ENCODE measurements at places on chromosomes 11 and 22. TPM values are rescaled to one million over a fixed set of nuclear protein-coding genes. Genes with fewer than 3 reads are reported as not detected.

- no peak for DNase-seq
Observed at GRCh38 chr11:1534171-1534570, 37.9 kb downstream of the DUSP8 start.

Gene MS4A15
- not detected for total RNA-seq

DNA sequence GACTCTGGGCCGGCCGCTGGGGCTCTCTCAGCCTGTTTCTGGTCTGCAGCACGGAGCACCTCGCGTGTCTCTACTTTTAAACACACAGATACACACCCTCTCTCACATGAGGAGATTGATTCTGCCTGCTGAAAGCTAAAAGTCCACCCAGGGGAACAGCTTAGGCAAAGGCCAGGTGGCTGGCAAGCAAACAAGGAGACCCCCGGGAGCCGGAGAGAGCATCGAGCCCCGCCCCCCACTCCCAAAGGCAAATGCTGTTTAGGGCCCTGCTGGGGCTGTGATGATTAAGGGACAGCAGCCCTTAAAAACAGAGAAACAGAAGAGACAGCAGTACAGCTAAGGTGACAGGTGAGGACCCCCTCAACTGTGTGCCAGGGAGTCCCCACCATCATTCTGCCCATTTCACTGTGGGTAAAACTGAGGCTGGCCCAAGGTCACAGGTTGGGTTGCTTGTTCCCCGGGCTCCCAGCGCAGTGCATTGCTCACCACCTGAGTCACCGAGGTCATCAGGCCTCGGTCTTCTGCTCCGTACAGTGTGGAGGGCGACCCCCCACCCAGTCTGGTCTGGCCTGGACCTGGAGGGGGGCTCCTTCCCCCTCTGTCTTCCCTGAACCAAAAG, 6.8 kb downstream of the CABP7 start:
- DNase-seq = no peak

DNA sequence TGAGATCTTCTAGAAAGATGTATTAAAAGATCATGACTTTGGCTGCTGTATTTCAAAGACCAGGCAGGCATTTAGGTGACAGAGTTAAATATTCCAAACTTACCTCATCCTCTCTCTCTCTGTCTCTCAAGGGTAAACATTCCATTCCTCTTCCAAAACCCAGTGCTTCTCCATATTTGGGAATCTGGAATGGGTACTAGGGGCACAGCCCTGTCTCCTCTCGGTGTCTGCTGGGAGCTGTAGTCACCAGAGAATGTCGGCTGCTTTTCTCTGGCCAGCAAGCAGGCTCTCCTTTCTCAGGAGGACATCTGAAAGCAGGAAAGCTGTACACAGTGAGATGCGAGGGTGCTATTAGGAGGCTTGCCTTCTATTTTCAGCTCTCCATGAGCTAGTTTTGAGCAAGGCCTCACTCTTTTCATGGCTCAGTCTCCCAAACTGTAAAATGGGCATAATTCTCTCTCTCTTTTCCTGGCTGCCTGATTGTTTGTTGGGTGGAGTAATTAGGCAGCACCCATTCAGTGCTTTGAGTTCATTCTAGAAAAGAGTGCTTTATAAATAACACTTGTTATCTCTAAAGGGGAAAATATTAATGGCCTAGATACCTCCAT, 9.3 kb upstream of the PEX26 start:
- no peak for DNase-seq

Gene DDTL
- total RNA-seq = not detected

DNA sequence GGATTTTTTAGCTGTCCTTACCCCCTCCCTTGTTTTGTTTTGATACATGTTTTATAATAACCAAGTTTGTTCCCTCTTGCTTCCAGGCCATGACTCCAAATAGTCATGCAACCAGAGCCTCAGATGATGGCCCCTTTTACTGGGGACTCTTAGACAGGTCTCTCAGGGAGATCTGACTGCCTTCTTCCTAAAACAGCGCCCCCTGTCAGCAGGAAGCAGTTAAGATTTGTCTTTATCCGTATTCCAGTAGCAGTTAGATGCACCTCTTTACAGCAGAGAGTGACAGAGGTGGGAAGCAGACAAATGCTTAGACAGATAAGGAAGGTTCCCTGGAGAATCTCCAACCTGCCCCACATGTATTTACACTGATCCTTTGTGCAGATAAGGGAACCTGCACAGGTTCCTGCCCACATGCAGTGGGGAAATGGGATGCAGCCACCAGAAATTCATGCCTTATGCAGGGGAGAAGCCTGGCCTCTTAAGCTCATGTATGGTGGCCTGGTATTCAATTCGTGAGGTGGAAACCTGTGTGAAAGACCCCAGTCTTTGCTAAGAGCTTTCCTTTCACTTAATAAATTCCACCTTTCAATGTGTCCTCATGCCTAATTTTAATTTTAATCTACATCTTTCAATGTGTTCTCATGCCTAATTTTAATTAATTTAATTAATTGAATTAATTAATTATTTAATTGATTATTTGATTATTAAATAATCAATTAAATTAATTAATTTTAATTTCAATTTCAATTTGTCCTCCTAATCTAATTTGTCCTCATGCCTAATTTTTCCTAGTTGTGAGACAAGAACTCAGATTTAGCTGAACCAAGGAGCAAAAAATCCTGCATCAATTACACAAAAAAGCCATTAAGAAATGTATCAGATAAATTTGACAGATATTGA, 11.5 kb upstream of the GLYAT start:
- DNase-seq = no peak

- peak; percentile 65 for DNase-seq
Observed at GRCh38 chr11:102390667-102391465, 43.9 kb downstream of the BIRC2 start.

Gene HORMAD2
- not detected for total RNA-seq

Gene OR52A1
- total RNA-seq = not detected

Gene ZBTB16
- not detected for total RNA-seq

GRCh38 chr22:27984723-27985122, 65.7 kb upstream of the PITPNB start:
- no peak for DNase-seq
